ENCODE measurements at places on chromosomes 13 and 19.

DNA sequence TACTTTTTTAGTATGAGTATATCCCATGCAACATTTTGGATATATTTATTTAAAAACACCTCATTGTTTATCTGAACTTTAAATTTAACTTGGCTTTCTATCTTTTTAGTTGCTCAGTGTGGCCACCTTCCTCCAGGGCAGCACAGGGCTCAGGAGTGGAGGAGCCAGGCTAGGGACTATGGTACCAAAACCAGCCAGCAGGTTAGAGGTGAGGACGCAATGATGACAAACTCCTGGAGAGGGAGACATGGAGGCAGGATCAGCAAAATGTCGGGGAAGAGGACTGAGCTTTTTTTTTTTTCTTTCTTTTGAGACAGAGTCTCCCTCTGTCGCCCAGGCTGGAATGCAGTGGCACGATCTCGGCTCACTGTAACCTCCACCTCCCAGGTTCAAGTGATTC is 29.6 kb upstream of the CALM3 start:
- DNase-seq = no peak

DNA sequence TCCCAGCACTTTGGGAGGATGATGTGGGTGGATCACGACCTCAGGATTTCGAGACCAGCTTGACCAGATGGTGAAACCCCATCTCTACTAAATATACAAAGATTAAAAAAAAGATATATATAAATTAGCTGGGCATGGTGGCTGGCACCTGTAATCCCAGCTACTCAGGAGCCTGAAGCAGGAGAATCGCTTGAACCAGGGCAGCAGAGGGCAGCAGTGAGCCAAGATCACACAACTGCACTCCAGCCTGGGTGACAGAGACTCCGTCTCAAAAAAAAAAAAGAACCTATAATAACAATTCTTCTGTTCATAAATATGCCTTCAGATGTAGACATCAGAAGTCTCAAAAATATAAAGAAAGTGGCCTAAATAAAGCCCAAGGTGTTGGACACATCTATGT is 7.6 kb downstream of the ZNF737 start:
- no peak for DNase-seq

GRCh38 chr19:980133-980998 is 3.8 kb upstream of the WDR18 start:
- DNase-seq = no peak

DNA sequence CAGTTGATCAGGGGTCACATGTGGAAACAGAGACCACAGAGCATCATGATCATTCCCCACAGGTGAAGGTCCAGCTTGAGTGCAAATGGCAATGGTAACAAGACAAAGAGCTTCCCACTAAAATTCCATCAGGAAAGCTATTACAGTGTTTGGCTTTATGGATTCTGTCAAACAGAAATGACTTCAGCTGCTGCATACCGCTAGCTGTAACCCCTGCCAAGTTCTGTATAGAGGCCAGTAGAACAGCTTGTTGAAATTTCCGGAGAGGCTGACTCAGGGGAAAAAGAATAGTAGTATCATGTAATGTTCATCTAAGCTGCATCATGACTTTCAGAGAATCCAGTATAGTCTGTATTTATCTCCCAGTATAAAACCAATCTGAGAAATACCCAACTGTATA is 1704.7 kb downstream of the SLITRK5 start:
- DNase-seq = peak; percentile 45

DNA sequence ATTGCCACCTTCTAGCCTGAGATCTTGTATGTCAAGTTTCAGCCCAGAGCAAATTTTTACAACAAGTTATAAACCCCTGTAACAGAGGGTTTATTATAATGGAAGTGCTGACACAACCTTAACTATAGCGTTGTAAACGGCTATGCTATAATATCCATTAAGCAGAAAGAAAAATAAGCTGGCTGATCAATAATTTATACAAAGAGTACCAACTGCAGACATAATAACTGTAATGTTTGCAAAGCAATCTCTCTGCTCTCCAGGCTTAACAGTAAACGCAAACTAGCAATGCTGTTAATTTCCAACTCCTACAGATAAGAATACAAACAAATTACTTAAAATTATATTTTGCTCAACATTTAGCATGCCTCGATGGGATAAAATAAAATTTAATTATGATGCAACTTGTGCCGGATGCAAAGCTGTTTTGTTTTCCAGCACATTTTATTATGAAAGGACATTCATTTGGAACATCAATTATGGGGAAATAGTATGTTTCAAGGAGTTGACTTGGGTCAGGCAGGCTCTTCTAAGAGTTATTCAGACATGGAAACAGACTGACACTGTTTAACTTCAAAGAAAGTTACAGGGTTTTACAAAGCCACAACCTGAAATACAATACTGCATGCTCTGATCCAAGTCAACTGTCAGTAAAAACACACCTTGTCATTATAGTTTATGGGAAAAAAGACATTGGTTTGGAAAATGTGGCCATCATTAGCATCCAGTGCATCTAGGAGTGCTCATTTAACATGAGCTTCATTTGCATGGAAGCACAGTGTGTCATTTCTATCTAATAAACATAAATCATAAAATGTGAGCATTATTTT is 6.6 kb upstream of the DACH1 start:
- DNase-seq = no peak

DNA sequence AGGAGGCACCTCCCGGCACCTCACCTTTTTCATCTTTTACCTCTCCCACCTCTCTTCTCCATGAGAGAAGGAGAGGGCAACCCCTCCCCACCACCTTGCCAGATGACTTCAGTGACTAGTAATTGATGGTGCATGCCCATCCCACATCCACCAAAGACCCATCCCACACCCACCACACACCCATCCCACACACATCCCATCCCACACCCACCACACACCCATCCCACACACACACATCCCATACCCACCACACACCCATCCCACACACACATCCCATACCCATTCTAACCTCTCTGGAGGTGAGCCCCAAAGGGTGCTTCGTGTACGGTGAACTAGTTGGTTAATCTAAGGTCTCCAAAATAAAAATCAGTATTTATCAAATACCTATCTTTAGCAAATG is 44.7 kb downstream of the STK24 start:
- no peak for DNase-seq

- DNase-seq = no peak
Measured at GRCh38 chr19:48170817-48171347, 402 bp downstream of the ZSWIM9 start.

DNA sequence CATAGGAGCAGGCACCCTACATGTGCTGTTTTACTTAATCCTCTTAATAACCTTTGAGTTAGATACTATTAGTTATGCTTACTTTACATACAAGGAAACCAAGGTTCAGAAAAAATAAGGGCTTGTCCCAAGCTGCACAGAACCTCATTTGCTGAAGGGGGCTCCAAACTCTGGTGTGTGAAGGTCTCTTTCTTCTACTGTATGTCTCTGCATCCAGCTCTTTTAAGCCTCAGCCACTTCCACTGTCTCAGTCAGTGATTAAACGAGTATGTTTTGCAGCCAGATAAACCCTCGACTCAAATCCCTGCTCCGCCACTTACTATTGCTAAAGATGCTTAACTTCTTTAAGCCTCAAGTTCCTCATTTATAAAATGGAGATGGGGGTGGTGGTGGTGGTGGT is 112.4 kb upstream of the WASF3 start:
- no peak for DNase-seq

GRCh38 chr13:41791056-41791455 is 169.9 kb downstream of the VWA8 start:
- no peak for DNase-seq

DNA sequence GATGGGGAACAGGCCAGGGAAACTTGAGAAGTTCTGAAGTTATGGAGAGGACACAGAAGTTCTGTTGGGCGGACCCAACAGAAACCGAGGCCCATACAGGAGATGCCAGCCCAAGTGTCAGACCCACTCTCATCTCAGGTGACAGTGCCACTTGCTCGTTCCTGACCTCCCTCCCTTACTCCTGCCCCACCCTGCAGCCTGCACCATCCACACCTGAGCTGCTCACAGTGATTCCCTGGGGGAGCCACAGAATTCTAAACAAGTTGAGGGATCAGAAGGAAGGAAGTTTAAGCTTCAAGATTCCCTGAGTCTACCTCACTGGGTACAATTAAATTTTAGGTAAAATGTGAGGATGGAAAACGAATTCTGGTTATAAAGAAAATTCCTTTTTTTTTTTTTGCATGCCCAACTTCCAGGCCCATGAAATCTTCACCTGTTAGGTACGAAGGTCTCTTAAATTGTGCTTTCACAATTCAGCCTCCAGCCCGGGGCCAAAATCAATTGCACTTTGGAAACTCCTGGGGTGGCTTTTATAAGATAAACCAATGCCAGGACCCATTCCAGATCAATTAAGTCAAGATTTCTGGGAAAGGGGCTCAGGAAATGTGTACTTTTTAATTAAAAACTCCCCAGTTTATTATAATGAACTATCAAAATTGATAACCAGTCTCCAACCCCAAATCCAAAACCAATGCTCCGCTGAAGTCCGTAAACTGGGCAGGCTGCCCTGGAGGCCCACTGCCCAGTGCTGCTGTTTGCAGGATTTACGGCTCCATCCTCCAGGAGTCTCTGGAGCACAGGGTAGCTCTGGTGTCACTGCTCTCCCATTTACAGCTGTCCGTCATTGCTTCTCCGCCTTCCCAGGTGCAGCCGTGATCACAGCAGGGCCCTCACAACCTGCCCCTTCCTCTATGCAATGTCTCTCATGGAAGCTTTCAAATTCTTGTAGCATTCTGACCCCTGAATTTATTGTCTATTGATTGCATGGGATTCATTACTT is 643.5 kb downstream of the UQCRFS1 start:
- no peak for DNase-seq

DNA sequence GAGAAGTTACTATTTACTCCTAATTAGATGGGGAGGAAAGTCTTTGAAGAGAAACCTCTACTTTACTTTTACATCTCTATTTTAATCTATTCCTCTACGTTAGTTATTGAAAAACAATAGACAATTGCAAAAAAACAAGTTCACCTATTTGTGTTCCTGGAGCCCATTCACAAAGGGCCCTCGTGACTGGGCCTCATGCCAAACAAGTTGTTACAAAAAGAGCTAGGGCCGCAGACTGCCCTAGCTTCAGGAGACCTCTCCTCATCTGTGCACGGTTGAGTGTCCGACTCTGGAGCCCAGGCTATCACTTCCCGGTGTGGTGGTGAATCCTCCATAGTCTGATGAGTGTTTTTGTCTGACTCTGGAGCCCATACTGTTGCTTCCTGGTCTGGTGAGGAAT is 190.9 kb downstream of the ZNF486 start:
- no peak for DNase-seq

GRCh38 chr19:19276851-19277250 is 3.8 kb upstream of the TM6SF2 start:
- DNase-seq = no peak

DNA sequence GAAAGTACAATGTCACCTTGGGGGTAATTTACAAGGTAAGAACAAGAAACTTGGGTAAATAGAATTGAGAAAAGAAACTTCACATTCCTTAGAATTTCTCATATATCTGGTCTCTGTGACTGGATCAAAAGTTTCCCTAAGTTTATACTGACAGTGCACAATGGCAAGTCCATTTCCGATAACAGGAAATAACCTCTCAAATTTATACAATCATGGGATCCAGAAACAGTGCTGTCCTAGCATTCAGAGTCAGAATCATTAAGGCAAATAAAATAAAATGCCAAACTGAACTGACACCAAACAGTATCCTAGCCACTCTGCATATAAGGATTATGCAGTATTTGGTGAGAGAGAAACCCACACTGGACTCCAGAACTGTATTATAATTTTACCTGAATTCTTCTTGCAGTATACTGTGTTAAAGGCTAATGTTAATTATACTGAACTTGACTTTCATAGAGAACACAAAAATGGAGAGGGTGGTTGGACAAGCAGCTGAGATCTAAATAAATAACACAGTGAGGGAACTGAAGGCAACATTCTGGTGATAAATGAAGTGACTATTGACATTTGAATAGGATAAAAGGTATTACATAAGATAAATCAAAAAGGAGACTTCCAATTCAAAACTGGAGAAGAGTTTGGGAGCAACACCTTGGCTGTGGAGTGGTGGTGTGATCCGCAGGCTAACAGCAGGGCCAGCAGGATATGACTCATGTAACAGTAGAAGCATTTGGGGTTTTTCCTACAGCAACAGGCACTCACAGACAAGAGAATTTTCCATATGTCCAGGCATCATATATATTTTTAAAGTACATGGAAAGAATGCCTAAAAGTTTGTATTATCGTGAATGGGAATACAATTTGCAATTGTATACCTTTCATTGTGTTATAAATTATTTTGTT is 932.5 kb upstream of the MIR17HG start:
- DNase-seq = no peak

GRCh38 chr13:97306645-97307044 is 84.5 kb downstream of the MBNL2 start:
- DNase-seq = no peak

DNA sequence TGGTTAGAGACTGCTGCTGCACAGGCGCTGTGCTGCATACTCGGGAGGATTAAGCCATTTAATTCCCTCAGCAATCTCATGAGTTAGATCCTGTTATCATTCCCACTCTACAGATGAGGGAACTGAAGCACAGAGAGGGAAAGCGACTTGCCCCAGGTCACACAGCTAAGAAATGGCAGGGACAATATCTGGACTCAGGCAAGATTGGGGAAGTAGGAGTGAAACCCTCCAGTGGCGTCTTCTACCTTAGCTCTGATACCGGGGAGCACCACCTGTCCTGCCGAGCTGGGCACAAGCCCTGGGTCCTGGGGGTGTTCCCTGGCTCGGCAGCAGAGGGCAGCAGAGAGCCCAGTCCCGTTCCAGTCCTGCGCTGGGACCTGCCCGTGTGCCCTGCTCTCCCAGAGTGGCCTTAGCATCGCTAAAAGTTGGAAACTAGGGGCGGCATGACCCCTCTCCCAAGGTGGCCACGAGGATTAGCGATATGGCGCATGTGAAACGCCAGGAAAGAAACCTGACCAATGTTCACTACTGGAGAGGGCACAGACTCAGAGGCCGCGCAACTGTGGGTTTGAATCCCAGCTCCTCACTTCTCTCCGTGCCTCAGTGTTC is 20.5 kb downstream of the CYTH2 start:
- no peak for DNase-seq

GRCh38 chr19:13696839-13697238 is 67.5 kb upstream of the MRI1 start:
- DNase-seq = no peak

DNA sequence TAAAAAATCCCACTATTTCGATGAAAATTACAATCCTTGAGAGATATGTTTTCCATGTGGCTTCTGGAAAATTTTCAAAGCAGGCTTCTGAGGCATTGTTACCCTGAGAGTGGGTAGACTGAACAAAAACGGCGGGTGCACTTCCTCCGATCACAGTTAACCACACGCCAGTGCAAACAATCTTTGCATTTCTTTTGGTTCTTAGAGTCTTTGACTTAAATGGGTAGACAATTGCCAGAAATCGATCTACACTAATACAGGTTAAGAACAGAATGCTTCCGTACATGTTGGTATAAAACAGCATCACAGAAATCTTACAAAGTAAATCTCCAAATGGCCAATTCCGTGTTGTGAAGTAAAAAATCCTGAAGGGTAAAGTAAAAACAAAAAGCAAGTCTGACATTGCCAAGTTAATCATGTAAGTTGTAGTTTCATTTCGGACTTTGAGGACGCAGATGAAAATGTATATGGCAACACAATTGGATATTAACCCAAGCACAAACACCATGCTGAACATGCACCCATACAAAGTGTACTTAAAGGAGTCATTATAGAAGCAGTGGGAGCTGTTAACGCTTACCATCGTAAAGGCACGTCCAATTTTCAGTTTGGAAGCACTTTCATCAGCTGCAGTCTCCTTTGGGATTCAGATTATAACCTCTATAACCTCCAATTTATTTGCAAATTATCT is 927 bp downstream of the LPAR6 start:
- DNase-seq = no peak

Data from urinary bladder (tissue), 4 donors.